ENCODE measurements at places on chromosomes 4 and X. TPM values are rescaled to one million over a fixed set of nuclear protein-coding genes. Genes with fewer than 3 reads are reported as not detected.

Gene ATOH1
- total RNA-seq, result not detected

Gene DCAF12L2
- total RNA-seq, result 0.11 TPM

Gene CDS1
- under 0.01 TPM for total RNA-seq

Gene ASMTL
- total RNA-seq, result 18.9 TPM

Gene CHRDL1
- total RNA-seq, result 1.2 TPM

Gene PHOX2B
- not detected for total RNA-seq

Gene USP51
- 3.5 TPM for total RNA-seq

Gene NXF2
- total RNA-seq, result not detected

Gene ADH1A
- total RNA-seq, result not detected

Gene TIGD2
- total RNA-seq, result 9.5 TPM

Gene EOLA2
- 18.8 TPM for total RNA-seq

Gene SERTM2
- not detected for total RNA-seq

Gene TGIF2LX
- total RNA-seq, result not detected

Gene SLC26A1
- total RNA-seq, result 0.26 TPM

All from articular chondrocyte of knee joint (primary cell).